ENCODE measurements at places on chromosomes 2 and 18. TPM values are rescaled to one million over a fixed set of nuclear protein-coding genes. Genes with fewer than 3 reads are reported as not detected.

DNA sequence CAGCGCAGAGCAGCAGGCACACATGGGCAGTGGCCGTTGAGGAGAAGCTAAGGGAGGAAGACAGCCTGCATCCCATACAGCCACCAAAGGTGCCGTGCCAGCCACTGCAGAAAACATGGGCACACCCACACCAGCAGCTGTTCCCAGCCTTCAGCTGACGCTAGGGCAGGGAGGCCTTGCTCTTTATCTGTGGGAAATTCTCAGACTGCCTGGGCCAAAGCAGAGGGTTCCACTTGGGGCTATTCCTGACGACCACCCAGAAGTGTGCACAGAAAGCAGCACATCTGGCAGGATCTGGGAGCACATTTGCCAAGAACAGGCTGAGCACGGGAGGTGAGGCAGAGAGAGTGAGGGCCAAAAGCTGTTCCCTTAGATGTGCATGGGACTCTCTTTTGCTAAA lies 101.3 kb upstream of the SOX11 start:
- no peak for DNase-seq

DNA sequence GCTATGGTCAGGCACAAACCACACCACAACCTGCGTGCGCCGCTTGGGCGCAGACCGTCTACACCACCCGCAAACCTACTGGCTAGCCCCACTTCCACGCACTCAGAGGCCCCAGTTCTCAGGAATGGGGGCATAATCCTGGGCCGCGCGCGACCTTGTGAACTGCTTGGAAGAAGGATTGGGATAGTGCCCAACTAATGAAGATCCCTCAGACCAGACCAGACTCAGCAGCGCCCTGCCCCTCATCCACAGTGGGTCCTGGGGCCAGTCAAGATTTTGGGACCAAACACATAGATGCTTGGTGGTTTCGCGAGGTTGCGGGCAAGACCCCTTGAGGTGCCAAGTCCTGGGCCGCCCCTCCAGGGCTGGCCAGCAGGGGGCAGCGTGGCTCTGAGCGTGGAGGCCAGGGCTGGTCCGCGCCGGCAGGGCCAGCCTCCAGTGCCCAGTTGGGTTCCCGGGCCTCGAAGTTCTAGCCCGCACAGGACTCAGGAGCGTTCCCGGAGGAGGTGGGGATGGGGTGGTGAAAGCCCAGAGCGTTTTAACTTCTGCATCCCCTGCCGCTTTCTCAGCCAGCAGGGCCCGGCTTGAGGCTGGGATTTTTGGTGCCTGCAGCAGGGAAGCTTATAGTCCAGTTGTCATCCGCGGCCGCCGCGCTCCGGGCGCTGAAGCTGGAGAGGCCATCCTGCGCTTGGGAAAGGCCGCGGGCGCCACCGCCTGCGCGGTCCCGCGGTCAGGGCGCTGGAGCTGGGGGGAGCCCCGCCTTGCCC lies 8.3 kb downstream of the OSR1 start:
- DNase-seq: no peak

GRCh38 chr2:206154197-206154596 lies 5.0 kb downstream of the NDUFS1 start:
- DNase-seq: no peak

- no peak for DNase-seq
These were observed 79.8 kb downstream of the DOK6 start for GRCh38 chr18:69480460-69480859.

DNA sequence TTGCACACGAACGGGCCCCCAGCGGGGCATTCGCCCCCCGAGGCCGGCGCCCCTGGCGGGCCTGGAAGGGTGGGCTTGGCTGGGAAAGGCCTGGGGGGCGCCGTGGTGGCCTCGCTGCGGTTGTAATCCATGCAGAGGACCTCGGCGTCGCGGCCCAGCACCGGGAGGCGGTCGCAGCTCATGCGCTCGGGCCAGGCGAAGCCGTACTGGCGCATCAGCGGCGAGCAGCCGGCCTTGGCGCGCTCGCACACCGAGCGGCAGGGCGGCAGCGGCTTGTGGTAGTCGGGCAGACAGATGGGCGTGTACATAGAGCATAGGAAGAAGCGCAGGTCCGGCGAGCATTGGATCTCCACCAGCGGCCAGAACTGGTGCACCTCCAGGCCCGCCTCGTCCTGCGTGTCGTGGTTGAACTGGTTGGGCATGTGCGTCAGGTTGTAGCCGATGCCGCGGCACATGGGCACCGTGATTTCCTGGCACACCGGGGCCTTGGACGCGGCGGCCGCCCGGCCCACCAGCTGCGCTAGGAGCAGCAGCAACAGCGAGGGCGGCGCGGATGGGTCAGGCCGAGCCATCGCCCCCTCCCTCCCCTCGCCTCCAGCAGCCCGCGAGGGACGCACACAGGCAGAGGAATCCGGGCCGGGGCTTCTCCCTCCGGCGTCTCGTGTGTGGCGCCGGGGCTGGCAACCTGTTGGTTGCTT lies 1.4 kb downstream of the FZD5 start:
- DNase-seq: no peak

GRCh38 chr2:71482055-71482454 lies 28.7 kb downstream of the DYSF start:
- DNase-seq: no peak

DNA sequence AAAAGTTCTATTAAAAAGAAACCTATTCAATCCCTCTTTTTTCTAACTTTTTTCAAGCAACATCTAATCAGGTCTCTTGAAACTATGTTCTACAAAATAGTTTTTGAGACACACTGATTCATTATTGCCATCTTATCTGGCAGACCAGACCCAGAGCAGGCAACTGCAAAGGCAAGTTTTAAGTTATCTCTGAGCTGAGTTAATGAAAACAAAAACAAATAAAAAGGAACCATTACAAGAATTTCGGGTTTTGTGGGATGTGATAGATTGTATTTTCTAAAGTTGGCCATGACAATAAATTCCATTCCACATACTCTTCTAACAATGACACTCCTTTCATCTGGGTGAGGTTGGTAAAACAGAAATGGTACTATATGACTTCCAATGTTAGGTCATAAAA lies 15.2 kb upstream of the TWSG1 start:
- no peak for DNase-seq

GTF2A1L gene
- total RNA-seq: not detected

Measured in epithelial cell of proximal tubule (primary cell).